ENCODE measurements at places on chromosomes 4 and X.

GRCh38 chrX:65702956-65703355, 35.5 kb downstream of the MSN start:
- no peak for DNase-seq

- DNase-seq = no peak
Measured at GRCh38 chr4:22802876-22803275, 110.1 kb downstream of the GBA3 start.

GRCh38 chr4:159366966-159367780, 264.3 kb downstream of the RAPGEF2 start:
- DNase-seq = no peak

- DNase-seq = no peak
Measured at GRCh38 chrX:336227-336626, 17.6 kb upstream of the GTPBP6 start.

- DNase-seq = no peak
Measured at GRCh38 chr4:94889946-94890345, 132.2 kb downstream of the BMPR1B start.

GRCh38 chrX:134460862-134461220, 876 bp downstream of the HPRT1 start:
- no peak for DNase-seq

Data from GM13977 (cell line).